ENCODE measurements at places on chromosomes 16 and 17.

GRCh38 chr16:3824121-3824795 lies 56.3 kb downstream of the CREBBP start:
- no peak overlapping the region for H3K4me3 ChIP-seq
- H3K4me1 ChIP-seq: no peaks in the 10 kb centered on the region
- no peaks in the 10 kb centered on the region for H3K36me3 ChIP-seq
- no peaks in the 10 kb centered on the region for H3K27me3 ChIP-seq
- H3K27ac ChIP-seq: no peak overlapping the region

GRCh38 chr16:55842369-55843104 lies 9.6 kb upstream of the CES1 start:
- no peaks in the 10 kb centered on the region for H3K36me3 ChIP-seq
- H3K4me3 ChIP-seq: no peak overlapping the region

- DNase-seq: no peak
- no peak overlapping the region for H3K4me3 ChIP-seq
- H3K27ac ChIP-seq: no peak overlapping the region
- H3K36me3 ChIP-seq: peaks cover 72% of the 10 kb centered on the region
- no peaks in the 10 kb centered on the region for H3K4me1 ChIP-seq
These were observed 61.1 kb downstream of the RPA1 start for GRCh38 chr17:1890758-1891450.

DNA sequence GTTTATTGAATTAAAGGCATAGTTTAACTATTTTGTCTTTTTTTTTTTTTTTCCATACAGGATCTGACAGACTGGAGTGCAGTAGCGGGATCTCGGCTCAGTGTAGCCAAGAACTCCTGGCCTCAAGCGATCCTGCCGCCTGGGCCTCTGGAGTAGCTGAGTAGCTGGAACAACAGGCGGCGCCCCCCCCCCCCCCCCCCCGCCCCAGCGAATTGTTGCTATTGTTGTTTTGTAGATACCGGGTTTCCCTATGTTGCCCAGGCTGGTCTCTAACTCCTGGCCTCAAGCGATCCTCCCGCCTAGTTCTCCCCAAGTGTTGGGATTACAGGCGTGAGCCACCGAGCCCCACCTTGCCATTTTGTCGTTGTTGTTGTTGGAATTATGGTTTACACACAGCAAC lies 1.3 kb upstream of the CENPV start:
- H3K4me1 ChIP-seq: no peaks in the 10 kb centered on the region
- no peak overlapping the region for H3K4me3 ChIP-seq
- no peak overlapping the region for H3K27ac ChIP-seq
- no peaks in the 10 kb centered on the region for H3K27me3 ChIP-seq

- peak; percentile 54 for DNase-seq
- H3K36me3 ChIP-seq: no peaks in the 10 kb centered on the region
- H3K27ac ChIP-seq: no peak overlapping the region
- no peaks in the 10 kb centered on the region for H3K27me3 ChIP-seq
- peaks cover 5% of the 10 kb centered on the region for H3K4me1 ChIP-seq
These were observed 92.8 kb downstream of the KATNIP start for GRCh38 chr16:27642756-27643155.

GRCh38 chr17:17156511-17156910 lies 49.6 kb downstream of the PLD6 start:
- H3K27ac ChIP-seq: no peak overlapping the region
- H3K4me3 ChIP-seq: no peak overlapping the region
- H3K36me3 ChIP-seq: peaks cover 22% of the 10 kb centered on the region
- H3K4me1 ChIP-seq: no peaks in the 10 kb centered on the region

GRCh38 chr16:88665148-88665547 lies 2.3 kb upstream of the MVD start:
- H3K27me3 ChIP-seq: no peaks in the 10 kb centered on the region
- no peaks in the 10 kb centered on the region for H3K4me1 ChIP-seq
- no peaks in the 10 kb centered on the region for H3K36me3 ChIP-seq
- H3K4me3 ChIP-seq: no peak overlapping the region

- no peak overlapping the region for H3K4me3 ChIP-seq
- no peaks in the 10 kb centered on the region for H3K27me3 ChIP-seq
- H3K36me3 ChIP-seq: no peaks in the 10 kb centered on the region
- DNase-seq: no peak
These were observed 5.4 kb downstream of the ATPAF2 start for GRCh38 chr17:18033442-18034099.

- no peaks in the 10 kb centered on the region for H3K27me3 ChIP-seq
- DNase-seq: no peak
- no peak overlapping the region for H3K4me3 ChIP-seq
- H3K36me3 ChIP-seq: no peaks in the 10 kb centered on the region
- H3K4me1 ChIP-seq: no peaks in the 10 kb centered on the region
- H3K27ac ChIP-seq: no peak overlapping the region
These were observed 199.1 kb downstream of the HS3ST3B1 start for GRCh38 chr17:14499976-14500375.

GRCh38 chr17:63946440-63947363 lies 14.6 kb upstream of the CD79B start:
- no peak overlapping the region for H3K4me3 ChIP-seq
- H3K27me3 ChIP-seq: no peaks in the 10 kb centered on the region
- H3K36me3 ChIP-seq: peaks cover under 1% of the 10 kb centered on the region
- no peak overlapping the region for H3K27ac ChIP-seq
- peaks cover 8% of the 10 kb centered on the region for H3K4me1 ChIP-seq

DNA sequence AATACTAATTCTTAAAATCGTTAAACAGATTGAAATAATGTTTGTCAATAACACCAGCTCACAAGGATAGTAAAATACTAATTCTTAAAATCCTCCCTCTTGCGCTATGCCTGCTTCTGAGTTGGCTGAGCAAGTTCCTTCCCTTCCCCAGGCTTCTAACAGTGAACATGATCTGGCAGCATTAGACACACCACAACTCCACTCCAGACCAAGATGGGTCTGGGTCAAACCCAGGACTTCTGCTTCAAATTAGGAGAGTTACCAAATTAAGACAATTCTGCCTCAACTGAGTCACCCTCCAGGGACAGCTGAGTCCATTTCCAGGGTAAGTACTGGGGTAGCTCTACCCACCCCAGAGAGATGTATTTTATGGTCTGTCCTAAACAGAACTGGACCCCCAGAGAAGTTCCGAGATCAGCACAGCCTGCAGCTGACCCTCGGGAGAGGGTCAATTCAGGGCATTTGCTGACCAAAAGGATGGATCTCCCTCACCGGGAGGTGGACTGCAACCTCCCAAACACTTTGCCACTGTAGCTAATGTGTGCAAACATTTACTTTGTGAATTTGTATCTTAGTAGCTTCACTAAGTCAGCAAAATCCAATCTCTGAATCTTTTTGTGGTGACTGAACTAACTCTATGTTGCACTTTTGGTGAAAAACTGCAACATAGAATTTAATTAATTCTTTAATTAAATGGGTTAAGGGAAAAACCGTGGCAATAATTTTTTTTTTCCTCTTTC lies 48.8 kb downstream of the ADCY9 start:
- H3K27me3 ChIP-seq: no peaks in the 10 kb centered on the region
- no peaks in the 10 kb centered on the region for H3K36me3 ChIP-seq
- no peak overlapping the region for H3K27ac ChIP-seq
- no peak overlapping the region for H3K4me3 ChIP-seq

- no peaks in the 10 kb centered on the region for H3K36me3 ChIP-seq
- peaks cover 4% of the 10 kb centered on the region for H3K4me1 ChIP-seq
- no peak overlapping the region for H3K4me3 ChIP-seq
These were observed 439.8 kb upstream of the DYNLRB2 start for GRCh38 chr16:80100846-80101451.

GRCh38 chr16:51062039-51062438 lies 89.0 kb downstream of the SALL1 start:
- no peaks in the 10 kb centered on the region for H3K36me3 ChIP-seq
- H3K4me1 ChIP-seq: no peaks in the 10 kb centered on the region
- no peaks in the 10 kb centered on the region for H3K27me3 ChIP-seq
- DNase-seq: no peak
- no peak overlapping the region for H3K4me3 ChIP-seq

- H3K27ac ChIP-seq: no peak overlapping the region
- H3K4me1 ChIP-seq: peaks cover 12% of the 10 kb centered on the region
- H3K4me3 ChIP-seq: no peak overlapping the region
- DNase-seq: no peak
- no peaks in the 10 kb centered on the region for H3K36me3 ChIP-seq
These were observed 10.6 kb upstream of the SRCIN1 start for GRCh38 chr17:38616361-38616760.

- H3K4me1 ChIP-seq: peaks cover 4% of the 10 kb centered on the region
- H3K36me3 ChIP-seq: no peaks in the 10 kb centered on the region
- H3K27me3 ChIP-seq: no peaks in the 10 kb centered on the region
- H3K27ac ChIP-seq: no peak overlapping the region
These were observed 17.1 kb downstream of the FLYWCH1 start for GRCh38 chr16:2928796-2929195.

- no peaks in the 10 kb centered on the region for H3K27me3 ChIP-seq
- no peak overlapping the region for H3K4me3 ChIP-seq
- H3K4me1 ChIP-seq: no peaks in the 10 kb centered on the region
- no peak for DNase-seq
These were observed 27.8 kb downstream of the IL4R start for GRCh38 chr16:27341549-27341948.

DNA sequence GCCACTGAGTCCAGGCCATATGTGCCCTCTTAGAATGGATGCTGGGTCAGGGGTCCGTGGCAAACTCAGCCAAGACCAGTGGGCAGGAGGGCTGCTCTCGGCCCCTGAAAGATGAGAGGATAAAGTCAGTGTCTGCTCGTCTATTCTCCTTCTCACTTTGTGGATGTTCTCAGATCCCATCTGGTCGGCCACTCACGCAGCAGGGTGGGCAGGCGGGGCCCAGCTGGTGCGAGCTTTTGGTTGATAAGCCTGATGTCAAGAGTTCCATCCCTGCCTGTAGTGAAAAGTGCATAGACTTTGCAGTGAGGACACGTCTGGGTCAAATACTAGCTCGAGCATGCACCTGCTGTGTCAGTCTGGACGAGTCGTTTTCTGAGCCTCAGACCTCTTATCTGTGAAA lies 556.2 kb upstream of the EEF2KMT start:
- H3K27me3 ChIP-seq: no peaks in the 10 kb centered on the region
- no peak for DNase-seq
- H3K4me3 ChIP-seq: no peak overlapping the region
- H3K4me1 ChIP-seq: no peaks in the 10 kb centered on the region

DNA sequence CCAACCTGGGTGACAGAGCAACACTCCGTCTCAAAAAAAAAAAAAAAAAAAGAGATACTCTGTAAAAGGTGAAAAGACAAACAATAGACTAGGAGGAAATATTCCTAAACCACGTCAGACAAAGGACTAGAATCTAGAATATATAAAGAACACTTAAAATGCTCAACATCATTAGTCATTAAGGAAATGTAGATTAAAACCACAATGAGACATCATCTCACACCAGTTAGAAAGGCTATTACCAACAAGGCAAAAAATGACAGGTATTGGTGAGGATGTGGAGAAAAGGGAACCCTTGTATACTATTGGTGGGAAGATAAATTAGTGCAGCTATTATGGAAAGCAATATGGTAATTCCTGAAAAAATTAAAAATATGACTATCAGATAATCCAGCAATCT lies 903.1 kb upstream of the SOX9 start:
- H3K4me3 ChIP-seq: no peak overlapping the region
- H3K36me3 ChIP-seq: no peaks in the 10 kb centered on the region
- DNase-seq: no peak

DNA sequence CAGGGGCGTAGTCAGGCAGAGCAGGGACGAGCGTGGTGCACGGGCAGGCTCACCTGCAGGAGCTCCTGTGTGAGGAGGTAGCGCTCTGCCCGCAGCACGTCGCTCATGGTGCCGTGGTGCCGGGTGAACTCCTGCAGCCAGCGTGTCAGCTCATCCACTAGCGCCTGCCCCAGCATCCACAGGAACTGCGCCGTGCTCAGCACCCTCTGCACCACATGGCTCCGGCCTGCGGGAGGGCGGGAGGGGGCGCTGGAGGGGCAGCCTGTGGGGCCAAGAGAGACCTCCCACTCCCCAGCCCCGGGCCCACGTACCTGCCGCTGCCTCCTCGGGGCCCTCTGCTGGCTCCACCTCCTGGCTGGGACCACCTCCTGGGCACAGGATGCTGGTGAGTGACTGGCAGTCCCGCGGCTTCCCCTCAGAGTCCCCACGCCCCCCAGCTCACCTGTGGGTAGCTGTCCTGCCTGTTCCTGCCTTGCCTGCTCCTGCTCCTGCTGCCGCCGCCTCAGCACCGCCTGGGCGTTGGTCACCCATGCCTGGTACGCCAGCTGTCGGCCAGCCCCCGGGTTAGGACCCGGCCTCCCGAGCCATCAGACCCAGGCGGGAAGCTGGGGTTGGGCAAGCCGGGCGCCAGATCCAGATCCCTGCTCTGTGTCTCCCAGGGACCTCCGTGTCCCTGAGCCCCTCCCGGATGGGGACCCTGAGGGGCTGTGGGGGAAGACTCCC lies 16.6 kb downstream of the CTU2 start:
- no peaks in the 10 kb centered on the region for H3K27me3 ChIP-seq
- DNase-seq: no peak
- no peak overlapping the region for H3K4me3 ChIP-seq
- no peaks in the 10 kb centered on the region for H3K4me1 ChIP-seq
- H3K36me3 ChIP-seq: peaks cover 7% of the 10 kb centered on the region
- H3K27ac ChIP-seq: no peak overlapping the region

- peaks cover 32% of the 10 kb centered on the region for H3K27me3 ChIP-seq
- no peak overlapping the region for H3K27ac ChIP-seq
- H3K36me3 ChIP-seq: no peaks in the 10 kb centered on the region
- H3K4me1 ChIP-seq: 0 out of 2 replicates have a peak, but pooled peaks cover 3% of the 10 kb centered on the region
- no peak for DNase-seq
- no peak overlapping the region for H3K4me3 ChIP-seq
These were observed 40.3 kb downstream of the HOXB1 start for GRCh38 chr17:48490451-48490892.

- H3K4me1 ChIP-seq: no peaks in the 10 kb centered on the region
- H3K4me3 ChIP-seq: no peak overlapping the region
- H3K27me3 ChIP-seq: no peaks in the 10 kb centered on the region
- no peaks in the 10 kb centered on the region for H3K36me3 ChIP-seq
- no peak overlapping the region for H3K27ac ChIP-seq
These were observed 138.6 kb downstream of the CDH8 start for GRCh38 chr16:61897657-61898056.

- H3K27ac ChIP-seq: no peak overlapping the region
- H3K4me1 ChIP-seq: peaks cover 37% of the 10 kb centered on the region
- no peak for DNase-seq
- peaks cover 7% of the 10 kb centered on the region for H3K36me3 ChIP-seq
- no peak overlapping the region for H3K4me3 ChIP-seq
These were observed 30.7 kb downstream of the GPRC5B start for GRCh38 chr16:19853742-19854542.

DNA sequence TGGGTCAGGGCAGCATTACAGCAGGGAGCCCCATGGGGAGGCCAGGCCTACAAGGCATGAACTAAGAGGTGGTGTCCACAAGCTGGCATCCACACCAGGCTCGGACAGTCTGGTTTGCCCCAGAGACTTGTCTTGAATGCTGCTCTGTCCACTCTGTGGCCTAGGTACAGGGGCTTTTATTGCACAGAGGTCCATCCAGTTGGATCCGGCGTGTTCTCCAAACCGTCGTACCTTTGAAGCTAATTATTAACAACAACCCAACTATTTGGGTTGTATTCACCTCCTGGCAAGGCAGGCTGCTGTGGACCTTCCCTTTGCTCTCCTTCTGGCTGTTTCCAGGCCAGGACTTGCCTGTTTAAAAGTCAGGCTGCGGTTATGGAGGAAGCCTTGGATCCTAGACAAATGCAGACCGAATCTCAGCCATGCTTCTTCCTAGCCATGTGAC lies 123.4 kb downstream of the CLEC16A start:
- H3K27me3 ChIP-seq: no peaks in the 10 kb centered on the region
- DNase-seq: no peak
- H3K4me1 ChIP-seq: no peaks in the 10 kb centered on the region
- H3K27ac ChIP-seq: no peak overlapping the region
- H3K36me3 ChIP-seq: no peaks in the 10 kb centered on the region
